ENCODE measurements at places on chromosomes 3 and 15.

- no peak for DNase-seq
These were observed 92.4 kb downstream of the MB21D2 start for GRCh38 chr3:192825216-192825615.

- no peak for DNase-seq
These were observed 735 bp downstream of the CAMK1 start for GRCh38 chr3:9769012-9769411.

- DNase-seq, result peak; percentile 28
These were observed 19.4 kb upstream of the UBE2E2 start for GRCh38 chr3:23183731-23184130.

DNA sequence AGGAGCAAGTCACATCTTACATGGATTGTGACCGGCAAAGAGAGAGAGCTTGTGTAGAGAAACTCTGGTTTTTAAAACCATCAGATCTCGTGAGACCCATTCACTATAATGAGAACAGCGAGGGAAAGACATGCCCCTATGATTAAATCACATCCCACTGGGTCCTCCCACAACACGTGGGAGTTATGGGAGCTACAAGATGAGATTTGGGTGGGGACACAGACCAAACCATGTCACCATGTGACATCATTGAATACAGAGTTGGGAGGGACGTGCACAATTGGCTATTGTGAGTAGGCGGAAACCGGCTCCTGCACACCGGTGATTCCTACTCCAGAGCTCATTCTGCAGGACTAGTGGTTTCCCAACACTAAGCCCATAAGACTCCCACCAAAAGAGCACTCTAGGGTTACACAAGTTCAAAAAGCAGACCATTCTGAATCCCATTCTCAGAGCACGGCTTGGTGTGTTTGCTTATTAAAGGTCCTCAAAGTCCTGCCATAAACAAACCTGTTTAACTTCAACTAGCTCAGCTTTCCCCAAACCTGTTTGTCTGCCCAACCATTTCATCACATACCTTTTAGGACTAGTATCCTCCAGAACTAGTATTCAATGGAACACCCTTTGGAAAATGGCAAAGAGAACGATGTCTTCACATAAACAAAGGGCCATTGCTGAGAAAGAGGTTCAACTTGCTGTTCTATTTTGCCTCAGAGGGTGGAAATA, 167.6 kb downstream of the TLE3 start:
- DNase-seq, result no peak

DNA sequence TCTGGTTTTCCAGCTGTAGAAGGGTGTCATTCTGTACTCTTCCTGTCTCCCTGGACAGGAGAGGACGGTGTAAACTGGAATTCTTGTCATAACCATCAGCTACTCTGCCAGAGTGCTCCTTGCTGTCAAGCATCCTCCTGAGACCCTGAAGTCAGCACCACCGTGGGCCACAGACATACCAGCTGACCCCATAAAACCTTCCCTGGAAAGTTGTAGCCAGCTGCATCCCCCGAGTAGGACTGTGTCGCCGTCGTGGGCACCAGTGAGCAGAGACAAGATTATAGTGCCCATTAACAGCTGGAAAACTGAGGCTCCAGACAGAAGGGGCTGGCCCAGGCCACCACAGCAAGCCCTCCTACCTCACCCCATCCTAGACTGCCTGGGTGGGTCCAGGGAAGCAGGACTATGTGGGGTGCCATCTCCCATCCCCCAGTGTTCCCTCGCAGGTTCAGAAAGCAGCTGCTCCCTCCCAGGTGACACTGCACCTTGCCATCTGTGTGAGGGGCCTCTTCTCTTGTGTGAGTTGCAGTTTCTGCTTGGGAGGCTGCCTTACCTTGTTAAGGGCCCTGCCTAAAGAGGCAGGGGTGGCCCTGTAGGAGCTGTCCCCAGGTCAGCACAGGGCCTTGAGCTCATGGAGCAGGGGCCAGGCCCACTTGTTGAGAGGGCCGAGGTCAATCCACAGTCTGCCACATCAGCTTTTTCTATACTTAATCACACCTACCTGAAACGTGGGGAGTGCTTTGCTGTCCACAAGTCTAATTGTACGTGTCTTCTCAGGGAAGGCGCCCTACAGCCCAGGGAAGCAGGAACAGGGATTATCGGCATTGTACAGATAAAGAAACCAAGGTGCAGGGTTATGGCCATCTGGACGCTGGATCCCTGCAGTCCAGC, 191.9 kb upstream of the LINGO1 start:
- DNase-seq, result no peak

All from uterus (tissue), 4 donors.